Dermis blood vessel endothelial cell (primary cell): ENCODE measurements at places on chromosomes 5 and 9. TPM values are rescaled to one million over a fixed set of nuclear protein-coding genes. Genes with fewer than 3 reads are reported as not detected.

Gene PCDHA11
- 0.17 and 0.28 TPM in 2 replicates for total RNA-seq

Gene SEMA4D
- total RNA-seq: 2.9 and 8.1 TPM in 2 replicates

Gene PRXL2C
- total RNA-seq: 18.0 and 22.5 TPM in 2 replicates

Gene MEIKIN
- total RNA-seq: not detected in 2 replicates

Gene CCL27
- total RNA-seq: not detected in 2 replicates
